ENCODE measurements at places on chromosomes 13 and 19. TPM values are rescaled to one million over a fixed set of nuclear protein-coding genes. Genes with fewer than 3 reads are reported as not detected.

DNA sequence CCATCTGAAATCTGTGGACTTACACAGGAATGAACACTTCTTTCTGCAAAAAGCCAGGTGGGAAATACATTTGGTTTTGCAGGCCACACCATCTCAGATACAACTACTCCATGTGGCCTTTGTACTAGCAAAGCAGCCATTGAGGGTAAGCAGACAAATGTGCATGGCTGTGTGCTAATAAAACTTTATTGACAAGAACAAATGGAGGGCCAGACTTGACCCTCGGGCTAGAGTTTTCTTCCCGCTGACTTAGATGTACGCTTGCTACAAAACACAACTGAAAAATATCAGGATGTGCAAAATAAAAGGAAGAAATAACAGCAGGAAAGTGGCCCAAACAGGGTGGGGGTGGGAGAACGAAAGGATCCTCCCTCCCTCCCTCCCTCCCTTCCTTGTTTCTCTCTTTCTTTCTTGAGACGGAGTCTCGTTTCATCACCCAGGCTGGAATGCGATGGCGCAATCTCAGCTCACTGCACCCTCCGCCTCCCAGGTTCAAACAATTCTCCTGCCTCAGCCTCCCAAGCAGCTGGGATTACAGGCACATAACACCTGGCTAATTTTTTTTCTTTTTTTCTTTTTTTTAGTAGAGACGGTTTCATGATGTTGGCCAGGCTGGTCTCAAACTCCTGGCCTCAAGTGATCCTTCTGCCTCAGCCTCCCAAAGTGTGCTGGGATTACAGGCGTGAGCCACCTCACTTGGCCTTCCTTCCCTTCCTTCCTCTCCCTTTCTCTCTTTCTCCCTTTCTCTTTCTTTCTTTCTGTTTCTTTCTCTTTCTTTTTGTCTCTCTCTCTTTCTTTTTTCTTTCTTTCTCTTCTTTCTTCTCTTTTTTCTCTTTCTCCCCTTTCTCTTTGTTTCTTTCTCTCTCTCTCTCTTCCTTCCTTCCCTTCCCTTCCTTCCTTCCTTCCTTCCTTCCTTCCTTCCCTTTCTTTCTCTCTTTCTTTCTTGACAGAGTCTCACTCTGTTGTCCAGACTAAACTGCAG is 29.3 kb downstream of the CCL25 start:
- H3K36me3 ChIP-seq: no peaks in the 10 kb centered on the region
- no peaks in the 10 kb centered on the region for H3K27me3 ChIP-seq
- H3K27ac ChIP-seq: no peak overlapping the region
- H3K4me3 ChIP-seq: no peak overlapping the region
- H3K4me1 ChIP-seq: no peaks in the 10 kb centered on the region

DNA sequence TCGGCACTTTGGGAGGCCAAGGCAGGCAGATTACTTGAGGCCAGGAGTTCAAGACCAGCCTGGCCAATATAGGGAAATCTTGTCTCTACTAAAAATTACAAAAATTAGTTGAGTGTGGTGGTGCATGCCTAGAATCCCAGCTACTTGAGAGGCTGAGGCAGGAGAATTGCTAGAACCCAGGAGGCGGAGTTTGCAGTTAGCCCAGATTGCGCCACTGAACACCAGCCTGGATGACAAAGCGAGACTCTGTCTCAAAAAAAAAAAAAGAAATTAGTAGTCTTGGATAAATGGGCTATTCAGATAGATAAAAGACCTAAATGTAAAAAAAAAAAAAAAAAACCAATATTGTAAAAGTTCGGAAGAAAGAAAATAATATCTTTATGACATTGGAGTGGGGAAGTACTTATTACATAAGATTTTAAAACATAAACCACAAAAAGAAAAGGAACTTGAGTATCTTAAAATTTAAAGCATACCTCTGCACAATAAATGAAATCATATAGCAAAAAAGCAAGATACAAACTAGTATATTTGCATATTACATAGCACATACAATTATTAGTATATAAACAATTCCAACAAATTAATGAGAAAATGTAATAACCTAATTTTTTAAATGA is 26.7 kb upstream of the RNASEH2B start:
- no peak for DNase-seq
- H3K4me1 ChIP-seq: no peaks in the 10 kb centered on the region
- no peaks in the 10 kb centered on the region for H3K27me3 ChIP-seq
- H3K27ac ChIP-seq: no peak overlapping the region

DNA sequence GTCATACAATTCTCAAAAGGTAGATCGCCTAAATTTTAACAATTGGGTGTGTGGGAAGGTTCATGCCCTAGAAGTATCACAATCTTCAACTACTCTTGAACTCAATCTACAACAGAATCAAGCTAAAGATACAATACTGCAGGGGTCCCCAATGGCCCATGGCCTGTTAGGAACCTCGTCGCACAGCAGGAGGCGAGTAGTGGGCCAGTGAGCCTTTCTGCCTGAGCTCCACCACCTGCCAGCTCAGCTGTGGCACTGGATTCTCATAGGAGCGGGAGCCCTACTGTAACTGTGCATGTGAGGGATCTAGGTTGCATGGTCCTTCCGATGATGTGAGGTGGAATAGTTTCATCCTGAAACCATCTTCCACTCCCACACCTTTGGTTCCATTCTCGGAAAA is 230.6 kb downstream of the KLF12 start:
- no peaks in the 10 kb centered on the region for H3K27me3 ChIP-seq
- no peaks in the 10 kb centered on the region for H3K36me3 ChIP-seq
- H3K4me3 ChIP-seq: no peak overlapping the region
- no peak for DNase-seq

- no peak overlapping the region for H3K27ac ChIP-seq
- H3K36me3 ChIP-seq: no peaks in the 10 kb centered on the region
- no peaks in the 10 kb centered on the region for H3K4me1 ChIP-seq
- no peak overlapping the region for H3K4me3 ChIP-seq
These were observed 24.7 kb downstream of the GPR42 start for GRCh38 chr19:35395382-35396199.

The CD22 gene
- under 0.01 TPM for total RNA-seq

The REEP6 gene
- 0.77 TPM for total RNA-seq

The NHLRC3 gene
- total RNA-seq: 32.4 TPM

The TICAM1 gene
- under 0.01 TPM for total RNA-seq

The ZNF527 gene
- total RNA-seq: 6.9 TPM

The FXYD7 gene
- total RNA-seq: 3.7 TPM
